ENCODE measurements at places on chromosomes 2 and 18. TPM values are rescaled to one million over a fixed set of nuclear protein-coding genes. Genes with fewer than 3 reads are reported as not detected.

DNA sequence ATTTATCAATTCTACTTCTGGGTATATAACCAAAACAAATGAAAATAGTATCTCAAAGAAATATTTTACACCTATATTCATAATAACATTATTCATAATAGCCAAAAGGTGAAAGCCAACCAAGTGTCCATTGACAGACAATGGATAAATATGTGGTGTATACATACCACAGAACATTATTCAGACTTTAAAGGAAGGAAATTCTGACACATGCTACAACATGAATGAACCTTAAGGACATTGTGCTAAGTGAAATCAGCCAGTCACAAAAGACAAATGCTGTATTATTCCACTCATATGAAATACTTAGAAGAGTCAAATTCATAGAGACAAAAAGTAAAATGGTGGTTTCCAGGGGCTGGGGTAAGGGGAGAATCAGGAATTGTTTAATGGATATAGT, 370.5 kb upstream of the CHAC2 start:
- no peak overlapping the region for H3K27ac ChIP-seq
- no peak overlapping the region for H3K4me3 ChIP-seq
- no peak for DNase-seq
- no peaks in the 10 kb centered on the region for H3K4me1 ChIP-seq
- H3K36me3 ChIP-seq, result no peaks in the 10 kb centered on the region
- no peaks in the 10 kb centered on the region for H3K27me3 ChIP-seq

The PMAIP1 gene
- 98.1 TPM for total RNA-seq

- no peak overlapping the region for H3K4me3 ChIP-seq
- no peaks in the 10 kb centered on the region for H3K4me1 ChIP-seq
- DNase-seq, result no peak
- H3K27ac ChIP-seq, result no peak overlapping the region
- H3K36me3 ChIP-seq, result no peaks in the 10 kb centered on the region
Observed at GRCh38 chr2:136034629-136035028, 49.2 kb upstream of the DARS1 start.

The REG1B gene
- not detected for total RNA-seq

- H3K27me3 ChIP-seq, result no peaks in the 10 kb centered on the region
- peaks cover 32% of the 10 kb centered on the region for H3K4me1 ChIP-seq
- peak overlapping the region; percentile 89 for H3K27ac ChIP-seq
- DNase-seq, result peak; percentile 66
- no peaks in the 10 kb centered on the region for H3K36me3 ChIP-seq
Observed at GRCh38 chr18:55318951-55319441, 269.0 kb downstream of the TCF4 start.

The CAPN14 gene
- total RNA-seq, result 0.14 TPM

The PSME4 gene
- total RNA-seq, result 101 TPM

The TTC21B gene
- 11.4 TPM for total RNA-seq

GRCh38 chr2:118817469-118817868, 30.0 kb downstream of the EN1 start:
- no peak for DNase-seq
- no peak overlapping the region for H3K4me3 ChIP-seq
- no peaks in the 10 kb centered on the region for H3K36me3 ChIP-seq
- H3K4me1 ChIP-seq, result no peaks in the 10 kb centered on the region

- H3K4me1 ChIP-seq, result no peaks in the 10 kb centered on the region
- peak overlapping the region; percentile 17 for H3K4me3 ChIP-seq
- no peaks in the 10 kb centered on the region for H3K27me3 ChIP-seq
- H3K36me3 ChIP-seq, result no peaks in the 10 kb centered on the region
- peak overlapping the region; percentile 31 for H3K27ac ChIP-seq
- peak; percentile 79 for DNase-seq
Observed at GRCh38 chr2:224938651-224939182, 103.6 kb downstream of the DOCK10 start.

- peak overlapping the region; percentile 26 for H3K4me3 ChIP-seq
- DNase-seq, result peak; percentile 51
- H3K27me3 ChIP-seq, result peaks cover 40% of the 10 kb centered on the region
- H3K4me1 ChIP-seq, result peaks cover 13% of the 10 kb centered on the region
- H3K27ac ChIP-seq, result no peak overlapping the region
- H3K36me3 ChIP-seq, result no peaks in the 10 kb centered on the region
Observed at GRCh38 chr2:19349911-19350677, 8.3 kb downstream of the OSR1 start.

The TTLL4 gene
- total RNA-seq, result 27.4 TPM

The LINC00305 gene
- not detected for total RNA-seq

- DNase-seq, result no peak
- H3K27me3 ChIP-seq, result no peaks in the 10 kb centered on the region
- H3K27ac ChIP-seq, result no peak overlapping the region
Observed at GRCh38 chr18:697012-697411, 15.4 kb downstream of the ENOSF1 start.

The PSD4 gene
- total RNA-seq, result 2.6 TPM

The KCNIP3 gene
- total RNA-seq, result 1.5 TPM

The KCNF1 gene
- 1.6 TPM for total RNA-seq

GRCh38 chr18:72107647-72108383, 436.3 kb downstream of the CBLN2 start:
- no peaks in the 10 kb centered on the region for H3K36me3 ChIP-seq
- no peaks in the 10 kb centered on the region for H3K27me3 ChIP-seq
- no peak overlapping the region for H3K27ac ChIP-seq
- H3K4me3 ChIP-seq, result no peak overlapping the region
- DNase-seq, result peak; percentile 21

DNA sequence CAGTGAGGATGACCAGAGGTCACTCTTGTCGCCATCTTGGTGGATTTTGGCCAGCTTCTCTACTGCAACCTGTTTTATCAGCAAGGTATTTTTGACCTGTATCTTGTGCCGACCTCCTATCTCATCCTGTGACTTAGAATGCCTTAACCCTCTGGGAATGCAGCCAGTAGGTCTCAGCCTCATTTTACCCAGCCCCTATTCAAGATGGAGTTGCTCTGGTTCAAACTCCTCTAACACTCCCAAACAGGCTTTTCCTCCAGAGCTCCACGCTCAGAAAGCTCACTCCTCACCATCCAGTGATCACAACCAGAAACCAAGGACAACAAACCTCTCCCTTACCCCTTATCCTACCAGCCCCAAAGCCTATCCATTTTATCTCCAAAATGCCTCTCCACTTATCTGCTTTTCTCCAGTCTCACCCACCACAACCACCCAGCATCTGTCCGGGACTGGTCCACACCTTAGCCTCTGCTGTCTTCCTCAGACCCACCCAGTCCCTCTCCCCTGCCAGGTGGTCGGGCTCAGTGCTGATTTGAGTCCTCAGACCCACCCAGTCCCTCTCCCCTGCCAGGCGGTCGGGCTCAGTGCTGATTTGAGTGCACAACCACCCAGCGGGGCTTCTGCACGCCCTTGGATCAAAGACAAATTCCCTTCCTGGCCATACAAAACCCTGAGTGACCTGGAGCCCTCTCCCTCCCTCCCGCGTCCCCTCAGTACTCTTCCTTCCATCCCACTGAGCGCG, 11.7 kb upstream of the SMAD7 start:
- no peak overlapping the region for H3K4me3 ChIP-seq
- no peaks in the 10 kb centered on the region for H3K36me3 ChIP-seq
- no peak for DNase-seq

DNA sequence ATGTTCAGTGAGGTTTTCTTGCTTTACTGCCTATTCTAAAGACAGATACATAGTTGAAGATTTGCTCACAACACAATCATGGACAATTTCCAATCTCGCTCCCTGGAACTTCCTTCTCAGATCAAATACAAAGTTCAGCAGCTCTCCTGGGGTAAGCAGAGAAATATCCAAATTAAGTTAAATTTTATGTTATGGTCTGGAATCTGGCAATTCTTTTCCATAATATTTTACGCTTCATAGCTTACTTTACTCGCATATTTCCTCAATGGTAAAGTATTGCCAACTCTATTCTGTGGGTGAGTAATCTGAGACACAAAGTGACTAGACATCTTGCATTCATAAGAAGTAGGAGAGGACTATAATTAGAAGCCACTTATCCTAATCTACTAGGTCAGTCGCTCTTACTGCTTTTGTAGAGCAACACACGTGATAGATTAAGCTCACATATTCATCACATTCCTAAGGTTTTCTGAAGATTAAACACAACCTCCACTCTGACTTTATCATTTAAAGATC, 529.4 kb downstream of the CCDC85A start:
- H3K27me3 ChIP-seq, result no peaks in the 10 kb centered on the region
- peak; percentile 96 for DNase-seq
- H3K4me1 ChIP-seq, result no peaks in the 10 kb centered on the region
- H3K4me3 ChIP-seq, result peak overlapping the region; percentile 5
- no peaks in the 10 kb centered on the region for H3K36me3 ChIP-seq
- peak overlapping the region; percentile 84 for H3K27ac ChIP-seq
